ENCODE measurements at places on chromosomes 12 and 14. TPM values are rescaled to one million over a fixed set of nuclear protein-coding genes. Genes with fewer than 3 reads are reported as not detected.

Gene P3H3
- 24.1 TPM for total RNA-seq

Gene ARHGEF25
- total RNA-seq: 5.6 TPM

Gene TSPAN8
- total RNA-seq: not detected

Gene OASL
- 29.6 TPM for total RNA-seq

Gene CELA1
- total RNA-seq: not detected

Gene PRPH
- total RNA-seq: not detected

DNA sequence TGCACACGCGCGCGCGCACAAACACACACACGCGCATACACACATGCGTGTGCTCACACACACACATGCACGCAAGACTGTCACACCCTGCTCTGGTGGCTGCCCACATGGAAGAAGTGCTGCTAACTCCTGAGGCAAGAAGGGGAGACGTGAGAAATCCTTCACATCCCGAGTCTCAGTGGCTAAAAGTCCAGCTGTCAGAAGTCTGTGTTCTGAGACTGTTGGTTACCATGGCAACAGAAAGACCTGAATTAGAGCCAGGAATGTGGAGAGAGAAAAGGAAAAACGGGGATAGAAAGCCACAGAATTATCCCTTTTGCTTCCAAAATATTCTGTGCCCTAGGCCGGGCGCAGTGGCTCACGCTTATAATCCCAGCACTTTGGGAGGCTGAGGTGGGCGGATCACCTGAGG is 71.2 kb downstream of the PPFIBP1 start:
- DNase-seq: no peak

DNA sequence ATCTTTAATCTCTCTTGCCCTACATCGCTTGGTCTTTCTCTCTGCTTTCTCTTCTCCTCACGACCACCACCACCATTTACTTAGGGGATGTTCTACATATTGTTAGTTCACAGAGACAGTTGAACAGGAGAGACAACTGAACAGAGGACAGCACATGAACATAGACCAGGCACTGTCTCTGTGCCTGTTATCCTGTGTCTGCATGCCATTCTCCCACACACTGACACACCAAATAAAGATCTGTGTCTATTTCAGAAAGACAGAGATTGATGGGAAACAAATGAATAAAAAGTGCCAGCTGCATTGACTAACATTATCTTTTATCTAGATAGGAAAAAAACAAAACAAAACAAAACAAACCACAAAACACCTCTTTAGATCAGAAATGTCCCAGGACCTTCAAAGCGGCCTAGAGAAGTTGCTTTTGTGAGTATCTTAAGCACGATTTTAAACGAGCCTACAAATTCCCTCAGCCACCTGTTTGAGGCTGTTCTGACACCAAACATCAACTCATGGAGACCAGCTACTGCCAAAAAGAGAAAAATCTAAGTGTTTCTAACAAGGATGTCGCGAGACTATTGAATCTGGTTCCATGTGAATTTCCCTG is 77.6 kb upstream of the PARP11 start:
- DNase-seq: no peak

GRCh38 chr12:74015118-74015517 is 522.5 kb upstream of the ATXN7L3B start:
- DNase-seq: no peak

DNA sequence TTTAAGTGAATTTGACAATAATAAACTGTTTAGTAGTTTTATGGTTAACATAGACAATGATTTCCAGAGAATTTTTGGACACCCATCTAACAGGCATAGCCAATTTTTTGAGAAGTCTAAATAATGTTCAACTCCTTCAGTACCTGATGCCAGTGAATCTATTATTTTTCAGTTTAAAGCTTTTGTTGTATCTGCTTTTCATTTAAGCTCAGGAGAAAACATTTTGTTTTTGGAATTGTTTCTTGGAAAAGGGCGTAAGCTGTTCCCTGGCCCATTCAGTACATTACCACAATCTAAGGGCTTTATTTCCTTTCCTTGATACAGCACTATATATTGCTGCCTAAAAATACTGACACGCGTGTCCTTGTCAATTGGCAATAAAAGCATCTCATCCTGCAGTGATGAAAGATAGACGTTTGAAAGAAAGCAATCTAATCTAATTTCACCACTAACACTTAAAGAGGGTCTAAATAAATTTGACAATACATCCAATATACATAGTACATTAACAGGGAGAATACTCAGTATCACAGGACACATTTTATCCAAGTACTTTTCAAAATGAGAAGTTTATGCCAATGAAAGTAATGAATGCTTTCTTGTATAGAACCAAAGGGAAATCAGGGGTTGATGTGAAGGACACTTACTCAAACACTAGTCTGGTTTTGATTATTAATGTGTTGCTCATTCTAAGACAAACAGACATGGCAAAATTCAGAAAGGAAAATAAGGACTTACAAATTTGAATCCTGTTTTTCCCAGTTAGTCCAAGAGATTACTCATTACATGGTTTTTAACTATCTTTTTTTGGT is 104.2 kb upstream of the LGR5 start:
- DNase-seq: no peak

DNA sequence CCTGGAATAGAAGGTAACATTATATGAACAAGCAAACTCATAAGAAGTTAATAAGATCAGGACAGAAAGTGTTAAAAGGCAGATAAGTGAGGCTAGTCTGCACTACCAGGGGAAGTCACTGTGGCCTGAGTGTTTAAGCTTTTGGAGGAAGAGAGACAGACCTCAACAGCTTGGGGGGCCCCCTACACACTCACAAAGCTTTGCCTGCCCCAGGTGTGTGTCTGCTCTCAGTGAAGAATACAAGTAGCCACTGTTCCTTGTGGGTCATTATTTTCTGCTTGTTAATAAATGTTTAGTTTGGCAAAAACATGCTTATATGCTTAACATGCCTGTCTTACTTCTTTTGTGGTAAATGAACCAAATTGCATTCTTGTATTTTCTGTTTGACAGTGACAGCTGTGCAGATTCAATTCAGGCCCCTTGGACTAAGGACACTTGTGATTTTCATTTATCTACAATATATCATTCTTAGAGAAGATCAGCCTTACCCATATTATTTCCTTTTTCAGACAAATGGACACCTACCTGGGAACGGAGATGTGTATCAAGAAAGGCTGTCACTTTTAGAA is 50.7 kb upstream of the C12orf71 start:
- no peak for DNase-seq

DNA sequence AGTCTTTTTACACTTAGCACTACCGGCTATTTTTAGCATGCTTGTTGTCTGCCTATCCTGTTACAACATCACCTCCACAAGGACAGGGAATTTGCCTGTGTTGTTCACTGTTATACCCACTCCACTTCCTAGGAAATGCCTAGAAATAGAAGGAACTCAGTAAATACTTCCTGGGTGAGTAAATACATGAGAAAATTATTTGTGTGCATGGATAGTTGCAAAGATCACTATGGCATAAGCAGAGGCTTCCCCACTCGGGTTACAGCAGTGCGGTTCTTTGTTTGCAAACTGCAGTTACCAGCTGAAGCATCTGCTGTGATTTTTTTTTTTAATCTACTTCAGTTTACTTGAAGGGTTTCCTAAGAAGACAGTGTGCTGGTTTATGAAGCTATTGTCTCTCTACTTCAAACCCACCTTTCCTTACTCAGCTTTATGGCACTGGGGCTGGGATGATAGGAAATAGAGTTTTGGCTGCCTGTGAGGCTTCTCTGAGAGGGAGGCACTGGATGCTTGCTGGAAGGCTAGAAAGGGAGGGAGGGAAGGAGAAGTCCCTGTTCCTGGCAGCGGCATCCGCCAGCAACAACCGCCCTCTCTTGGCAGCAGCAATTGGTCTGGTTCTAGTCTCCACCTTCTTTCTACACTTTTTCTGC is 29.0 kb downstream of the PDE6H start:
- DNase-seq: no peak

- no peak for DNase-seq
Observed at GRCh38 chr12:69906411-69907216, 81.6 kb downstream of the MYRFL start.

DNA sequence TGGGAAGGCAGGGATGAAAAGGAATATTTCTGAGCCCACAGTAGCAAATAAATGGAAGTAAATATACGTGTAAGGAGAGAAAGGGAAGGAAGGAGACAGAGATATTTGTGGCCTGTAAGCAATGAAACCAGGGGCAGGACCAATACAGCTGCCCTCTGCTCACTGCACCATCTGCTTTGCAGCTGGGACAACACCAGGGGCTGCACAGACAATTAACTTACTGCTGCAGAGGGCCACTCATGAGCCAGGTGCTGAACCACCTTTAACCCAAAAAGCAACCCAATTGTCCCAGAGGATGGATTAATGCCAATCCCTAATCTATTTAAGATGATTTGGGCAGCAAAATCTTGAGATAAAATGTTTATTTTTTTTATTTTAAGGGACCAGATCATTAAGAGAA is 30.6 kb upstream of the TMX1 start:
- no peak for DNase-seq

DNA sequence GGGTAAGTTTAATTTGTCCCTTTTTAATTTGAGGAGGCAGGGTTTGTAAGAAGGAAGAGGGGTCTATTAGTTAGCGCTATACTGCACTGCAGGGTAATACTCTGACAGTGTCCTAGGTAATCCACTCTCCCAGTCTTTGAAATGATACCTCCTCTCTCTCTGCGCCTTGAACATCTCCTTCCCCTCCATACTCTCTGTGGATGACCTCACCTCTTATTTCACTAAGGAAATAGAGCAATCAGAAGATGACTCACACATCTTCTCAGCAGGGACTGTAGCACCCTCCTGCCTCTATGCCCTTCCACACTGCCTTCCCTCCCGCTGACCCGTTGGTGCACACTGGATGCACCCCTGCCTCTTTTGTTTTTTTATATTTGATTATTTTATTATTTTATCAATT is 94.2 kb downstream of the GRIP1 start:
- peak; percentile 59 for DNase-seq
